NCI-H1436 (cell line): ENCODE measurements at places on chromosomes 11 and 22.

- no peak for DNase-seq
Measured at GRCh38 chr11:19924716-19925115, 212.1 kb downstream of the NAV2 start.

DNA sequence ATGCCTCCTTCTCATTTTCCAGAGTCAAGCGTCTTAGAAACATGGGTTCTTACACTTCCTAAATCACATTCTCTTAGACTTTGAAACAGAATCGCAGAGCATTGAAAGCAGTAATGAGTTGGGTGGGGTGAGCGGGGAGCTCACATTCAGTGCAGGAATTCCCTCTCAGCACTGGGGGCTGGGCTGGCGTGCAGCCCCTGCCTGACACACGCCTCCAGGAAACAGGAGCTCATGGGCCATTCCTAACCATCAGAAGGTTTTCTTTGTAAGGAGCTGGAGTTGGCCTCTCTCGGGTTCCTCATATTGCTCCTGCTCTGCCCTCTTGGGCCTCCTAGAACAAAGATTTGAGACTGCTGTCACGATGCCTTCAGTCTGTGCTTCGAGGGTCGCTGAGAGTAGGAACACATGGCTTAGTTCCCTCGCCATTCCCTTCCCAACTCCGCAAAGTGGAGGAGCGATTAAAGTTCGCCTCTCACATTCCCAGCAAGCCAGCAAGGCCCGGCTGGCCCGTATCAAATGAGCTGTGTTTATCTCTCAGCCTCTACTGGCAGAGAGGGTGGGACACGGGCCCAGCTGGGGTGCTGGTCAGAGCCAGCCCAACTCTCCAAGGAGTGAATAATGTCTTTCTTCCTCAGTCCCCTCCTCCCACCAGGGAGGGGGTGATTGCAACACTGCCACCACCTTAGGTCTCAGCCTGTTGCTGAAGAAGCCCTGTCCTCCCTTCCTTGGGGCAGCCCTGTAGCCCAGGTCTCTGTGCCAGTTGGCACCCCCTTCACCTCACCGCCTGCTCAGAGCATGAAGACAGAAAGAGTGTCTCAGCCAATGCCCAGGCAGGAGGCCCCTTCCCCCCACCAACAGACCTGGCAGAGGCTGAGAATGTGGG lies 10.4 kb downstream of the CHRDL2 start:
- DNase-seq: no peak

DNA sequence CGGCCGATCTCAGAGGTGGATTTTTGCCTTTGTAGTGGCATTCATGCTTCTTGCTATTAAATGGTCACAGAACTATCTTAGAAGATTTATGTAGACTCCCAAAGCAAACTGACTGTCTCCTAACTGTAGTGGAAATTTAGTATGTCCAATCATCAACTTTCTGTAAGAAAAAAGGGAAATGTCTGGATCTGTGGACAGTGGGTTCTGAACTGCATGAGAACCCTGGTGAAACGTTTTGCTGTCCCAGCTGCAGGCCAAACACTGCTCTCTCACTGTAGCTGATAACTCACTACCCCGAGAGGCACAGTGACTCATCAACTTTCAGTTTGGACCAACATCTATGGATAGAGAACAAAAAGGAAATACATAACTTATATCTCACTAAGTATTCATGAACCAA lies 387.1 kb downstream of the SOX6 start:
- peak; percentile 24 for DNase-seq

DNA sequence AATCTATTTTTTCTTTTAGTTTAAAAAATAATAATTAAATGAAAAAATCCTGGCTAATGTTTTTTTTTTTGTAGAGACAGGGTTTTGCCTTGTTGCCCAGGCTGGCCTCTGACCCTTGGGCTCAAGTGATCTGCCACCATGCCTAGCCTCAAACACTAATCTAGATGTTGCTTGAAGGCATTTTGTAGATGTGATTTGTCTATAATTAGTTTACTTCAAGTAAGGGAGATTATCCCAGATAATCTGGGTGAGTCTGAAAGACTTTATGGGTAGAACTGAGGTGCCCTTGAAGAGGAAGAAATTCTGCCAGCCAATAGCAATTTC lies 38.6 kb upstream of the RBFOX2 start:
- DNase-seq: no peak

- DNase-seq: no peak
Measured at GRCh38 chr11:122646549-122647340, 8.8 kb upstream of the UBASH3B start.

GRCh38 chr11:66346476-66347424 lies 679 bp downstream of the B4GAT1 start:
- no peak for DNase-seq

DNA sequence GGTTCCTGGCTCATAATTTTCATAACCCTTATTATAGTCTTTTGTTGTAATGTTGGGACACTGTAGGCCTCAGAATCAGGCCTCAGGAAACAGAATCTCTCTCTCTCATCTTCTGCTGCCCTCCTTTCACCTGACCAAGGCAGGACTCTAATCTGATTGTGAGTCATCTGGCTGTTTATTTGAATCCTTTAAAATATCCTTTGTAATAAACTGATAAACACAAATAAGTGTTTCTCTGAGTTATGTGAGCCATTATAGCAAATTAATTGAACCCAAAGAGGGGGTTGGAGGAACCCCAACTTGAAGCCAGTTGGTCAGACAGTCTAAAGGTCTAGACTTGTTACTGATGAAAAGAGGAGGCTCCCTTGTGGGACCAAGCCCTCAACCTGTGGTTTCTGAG lies 30.6 kb downstream of the ACER3 start:
- no peak for DNase-seq

- DNase-seq: no peak
Measured at GRCh38 chr22:30314915-30315314, 11.8 kb downstream of the TBC1D10A start.

DNA sequence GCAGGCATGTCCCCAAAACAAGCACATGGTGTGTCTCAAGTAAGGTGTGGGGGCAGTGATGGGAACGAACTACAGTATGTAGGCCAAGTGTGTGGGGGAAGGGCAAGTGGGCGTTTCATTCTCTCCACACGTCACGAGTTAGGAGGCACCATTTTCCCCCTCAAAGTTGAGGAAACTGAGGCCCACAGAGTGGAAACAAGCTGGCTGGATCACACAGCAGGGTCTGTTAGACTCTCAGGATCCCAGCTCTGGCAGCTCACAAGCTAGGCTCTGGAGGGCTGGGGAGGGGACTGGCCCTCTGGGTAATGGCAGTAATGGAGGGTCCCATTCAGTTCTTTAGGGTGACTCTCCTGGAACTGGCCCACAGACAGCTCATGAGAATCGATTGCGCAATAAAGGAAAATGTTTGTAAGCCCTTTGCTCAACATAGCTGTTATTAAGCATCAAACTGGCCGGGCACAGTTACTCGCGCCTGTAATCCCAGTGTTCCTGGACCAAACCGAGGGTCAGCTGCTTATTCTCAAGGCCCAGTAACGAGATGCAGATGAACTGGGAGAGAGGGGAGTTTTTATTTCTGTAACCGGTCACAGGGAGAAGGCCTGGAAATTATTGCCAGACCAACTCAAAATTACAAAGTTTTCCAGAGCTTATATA lies 24.1 kb upstream of the TUB start:
- DNase-seq: no peak

DNA sequence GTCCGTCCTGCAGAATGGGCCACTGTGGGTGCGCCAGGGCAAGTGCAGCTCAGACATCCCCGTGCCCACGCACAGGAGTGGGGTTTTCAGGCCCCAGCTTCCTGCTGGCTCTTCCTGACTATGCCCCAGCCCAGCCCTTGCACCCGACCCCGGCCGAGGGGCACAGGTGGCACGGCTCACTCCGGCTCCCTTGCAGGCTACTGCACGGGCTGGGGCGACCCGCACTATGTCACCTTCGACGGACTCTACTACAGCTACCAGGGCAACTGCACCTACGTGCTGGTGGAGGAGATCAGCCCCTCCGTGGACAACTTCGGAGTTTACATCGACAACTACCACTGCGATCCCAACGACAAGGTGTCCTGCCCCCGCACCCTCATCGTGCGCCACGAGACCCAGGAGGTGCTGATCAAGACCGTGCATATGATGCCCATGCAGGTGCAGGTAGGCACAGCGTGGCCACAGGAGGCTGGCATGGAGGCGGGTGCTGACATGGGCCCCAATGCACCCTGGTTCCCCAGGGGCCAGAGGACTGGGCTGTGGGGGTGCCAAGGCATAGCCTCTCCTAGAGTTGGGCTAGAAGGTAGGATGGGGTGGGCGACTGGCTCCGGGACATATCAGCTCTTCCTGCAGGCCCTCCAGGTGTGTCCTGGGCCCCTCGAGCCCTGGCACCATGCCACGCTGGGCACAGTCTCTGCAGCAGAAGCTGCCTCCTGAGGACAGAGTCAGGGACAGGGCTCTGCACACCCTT lies 27.7 kb downstream of the MUC2 start:
- no peak for DNase-seq

DNA sequence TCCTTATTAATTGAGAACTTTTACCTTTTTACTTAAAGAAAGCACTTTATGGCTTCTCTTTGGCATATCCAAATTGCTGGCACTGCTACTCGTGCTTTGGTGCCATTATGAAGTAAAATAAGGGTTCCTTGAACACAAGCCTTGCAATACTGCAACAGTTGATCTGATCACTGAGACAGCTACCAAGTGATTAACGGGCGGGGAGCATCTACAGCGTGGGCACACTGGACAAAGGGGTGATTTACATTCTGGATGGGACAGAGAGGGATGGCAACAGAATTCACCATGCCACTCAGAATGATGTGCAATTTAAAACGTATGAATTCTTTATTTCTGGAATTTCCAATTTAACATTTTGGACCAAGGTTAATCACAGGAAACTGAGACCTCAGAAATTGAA lies 7.7 kb downstream of the CHRDL2 start:
- DNase-seq: no peak

DNA sequence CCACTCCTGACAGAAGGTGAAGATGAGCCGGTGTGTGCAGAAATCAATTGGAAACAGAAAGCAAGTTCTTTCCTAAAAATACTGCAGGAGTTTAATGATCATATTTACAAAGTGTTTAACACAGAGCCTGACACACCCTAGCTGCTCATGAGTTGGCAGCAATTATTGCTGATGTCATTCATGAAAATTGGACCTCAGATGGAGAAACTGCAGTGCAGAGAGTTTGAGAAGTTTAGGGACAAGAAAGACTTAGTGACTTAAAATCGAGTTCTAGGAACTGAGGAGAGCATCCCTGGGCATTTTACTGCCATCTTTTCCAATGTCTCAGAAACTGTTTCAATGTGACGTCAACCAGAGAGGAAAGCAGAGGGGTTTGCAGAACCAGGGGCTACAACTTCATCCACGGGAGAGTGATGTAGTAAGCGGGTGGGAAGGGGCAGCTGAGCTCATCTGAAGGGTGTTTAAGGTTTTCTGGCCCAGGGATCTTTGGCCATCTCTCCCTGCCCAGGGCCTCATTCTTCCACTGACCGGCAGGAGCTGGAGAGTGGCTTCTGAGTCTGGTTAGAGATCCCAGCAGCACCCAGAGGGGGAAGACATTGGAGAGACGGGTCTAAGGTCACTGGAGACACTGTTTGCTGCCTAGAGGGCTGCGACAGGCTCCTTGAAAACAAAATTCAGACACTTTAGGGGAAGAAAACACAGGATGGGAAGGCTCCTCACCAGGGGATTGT lies 21.1 kb upstream of the IGLL5 start:
- no peak for DNase-seq

DNA sequence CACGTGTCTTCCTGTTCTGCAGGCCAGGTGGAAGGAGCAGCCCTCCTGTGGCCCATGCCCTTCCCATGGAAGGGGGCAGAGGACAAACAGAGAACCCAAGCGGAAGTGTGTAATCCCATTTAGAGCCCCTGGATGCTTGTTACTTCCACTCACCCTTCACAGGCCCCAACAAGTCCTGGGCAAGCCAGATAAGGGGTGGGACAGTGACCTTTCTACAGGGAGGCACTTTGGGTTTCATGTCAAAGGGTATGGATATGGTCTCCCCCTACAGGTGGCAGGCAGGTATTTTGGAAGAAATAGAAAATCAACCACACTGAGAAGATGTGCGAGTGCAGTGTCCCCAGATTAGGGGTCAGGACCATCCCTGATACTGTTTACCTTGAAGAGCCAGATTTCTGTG lies 11.4 kb downstream of the MPEG1 start:
- DNase-seq: no peak

DNA sequence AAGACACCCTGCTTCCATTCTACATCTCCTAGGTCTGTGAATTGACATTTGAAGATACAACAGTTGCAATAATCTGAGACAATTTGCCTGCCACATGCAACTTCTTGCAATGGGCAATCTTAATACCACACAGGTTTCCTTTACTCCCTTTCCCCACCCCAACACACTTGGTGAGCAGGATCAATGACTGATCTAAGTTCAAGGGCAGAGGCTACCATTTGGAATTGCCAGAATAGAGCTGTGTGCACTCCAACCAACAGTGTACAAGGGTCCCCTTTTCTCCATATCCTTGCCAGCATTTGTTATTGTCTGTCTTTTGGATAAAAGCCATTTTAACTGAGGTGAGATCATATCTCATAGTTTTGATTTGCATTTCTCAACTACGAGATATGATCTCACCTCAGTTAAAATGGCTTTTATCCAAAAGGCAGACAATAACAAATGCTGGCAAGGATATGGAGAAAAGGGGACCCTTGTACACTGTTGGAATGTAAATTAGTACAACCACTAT lies 2.9 kb upstream of the NNMT start:
- DNase-seq: no peak

DNA sequence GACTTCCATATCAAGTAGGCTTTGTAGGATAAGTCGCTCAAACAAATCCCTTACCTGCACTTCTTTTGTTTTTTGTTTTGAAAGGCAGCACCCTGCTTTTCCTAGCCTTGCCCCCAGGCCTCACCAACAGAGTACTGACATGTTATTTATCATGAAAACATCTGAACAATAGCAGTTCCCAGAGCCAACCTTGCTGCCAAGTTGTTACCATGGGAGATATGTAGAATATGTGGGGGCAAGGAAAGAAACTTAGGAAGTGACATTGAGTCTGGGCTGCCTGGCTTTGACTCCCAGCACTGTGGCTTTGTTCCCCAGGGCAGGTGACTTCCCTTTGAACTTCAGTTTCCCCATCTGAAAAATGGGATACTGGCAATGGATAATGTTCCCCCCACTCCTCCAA lies 53.4 kb upstream of the CRYBB3 start:
- no peak for DNase-seq

DNA sequence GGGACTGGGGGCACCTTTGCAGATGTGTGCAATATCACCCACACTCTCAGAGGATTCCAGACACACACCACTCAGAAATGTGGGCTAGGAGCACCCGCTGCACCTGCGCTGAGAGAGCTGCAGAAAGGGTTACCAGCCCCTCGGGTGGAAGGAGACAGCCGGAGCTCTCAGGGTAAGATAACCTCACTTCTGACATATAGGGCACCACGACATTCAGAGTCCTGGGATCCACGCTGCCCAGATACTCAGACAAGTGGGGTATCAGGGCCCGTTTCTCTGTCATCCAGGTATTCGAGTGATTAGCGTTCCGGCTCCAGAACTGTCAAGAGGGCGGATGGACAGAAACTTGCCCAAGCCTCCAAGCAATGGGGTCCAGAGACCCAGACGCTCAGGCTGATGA lies 6.2 kb upstream of the SYT8 start:
- no peak for DNase-seq

- peak; percentile 9 for DNase-seq
Measured at GRCh38 chr11:104946907-104947306, 21.5 kb downstream of the CASP4 start.

- DNase-seq: no peak
Measured at GRCh38 chr11:32050264-32050663, 40.6 kb upstream of the RCN1 start.

- DNase-seq: no peak
Measured at GRCh38 chr22:24138649-24139420, 42.5 kb upstream of the SUSD2 start.
